CD4-positive, alpha-beta memory T cell (primary cell): ENCODE measurements at places on chromosomes 11 and 22. TPM values are rescaled to one million over a fixed set of nuclear protein-coding genes. Genes with fewer than 3 reads are reported as not detected.

Gene GAB4
- total RNA-seq: not detected

Gene MS4A7
- total RNA-seq: 0.76 TPM

Gene PATE2
- not detected for total RNA-seq

Gene FRMD8
- 71.2 TPM for total RNA-seq

Gene PTS
- 23.6 TPM for total RNA-seq

Gene SLC25A18
- total RNA-seq: not detected

Gene OR52I2
- total RNA-seq: not detected

Gene SEPTIN3
- total RNA-seq: 0.81 TPM

- H3K27ac ChIP-seq: no peak overlapping the region
- H3K36me3 ChIP-seq: no peaks in the 10 kb centered on the region
- H3K4me1 ChIP-seq: peaks cover 41% of the 10 kb centered on the region
- H3K27me3 ChIP-seq: no peaks in the 10 kb centered on the region
Observed at GRCh38 chr11:35112056-35112845, 26.7 kb upstream of the CD44 start.

DNA sequence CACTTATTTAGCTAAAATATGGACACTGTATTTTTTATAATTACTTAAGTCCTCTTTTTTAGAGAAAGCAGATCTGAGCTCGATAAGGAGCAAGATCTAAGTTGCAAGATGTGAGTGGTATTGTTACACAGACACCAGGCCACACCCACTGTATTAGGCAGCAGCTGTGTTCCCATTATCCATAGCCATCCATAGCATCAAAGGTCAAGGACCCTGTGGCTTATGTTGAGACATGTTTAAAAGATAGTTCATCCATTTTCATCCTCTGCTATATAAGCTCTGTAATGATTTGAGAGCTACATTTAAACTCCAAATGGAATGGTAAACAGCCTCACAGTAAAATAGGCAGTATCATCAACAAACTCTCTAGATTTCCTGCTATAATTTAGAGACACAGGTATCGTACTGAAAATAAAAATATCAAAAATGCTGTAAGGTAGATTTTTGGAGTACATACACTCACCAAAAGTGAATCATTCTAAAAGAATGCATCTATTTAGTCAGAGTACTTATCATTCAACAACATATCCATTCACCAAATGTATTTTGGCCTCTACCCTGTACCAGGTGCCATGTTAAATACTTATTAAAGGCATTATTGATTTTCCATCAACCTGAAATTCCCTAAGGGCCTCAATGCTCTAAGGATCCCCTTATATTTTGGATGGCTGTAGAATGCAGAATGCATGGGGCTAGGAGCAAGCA is 574.0 kb downstream of the LRRC4C start:
- DNase-seq: no peak
- no peak overlapping the region for H3K4me3 ChIP-seq
- H3K27me3 ChIP-seq: no peaks in the 10 kb centered on the region
- no peaks in the 10 kb centered on the region for H3K36me3 ChIP-seq

DNA sequence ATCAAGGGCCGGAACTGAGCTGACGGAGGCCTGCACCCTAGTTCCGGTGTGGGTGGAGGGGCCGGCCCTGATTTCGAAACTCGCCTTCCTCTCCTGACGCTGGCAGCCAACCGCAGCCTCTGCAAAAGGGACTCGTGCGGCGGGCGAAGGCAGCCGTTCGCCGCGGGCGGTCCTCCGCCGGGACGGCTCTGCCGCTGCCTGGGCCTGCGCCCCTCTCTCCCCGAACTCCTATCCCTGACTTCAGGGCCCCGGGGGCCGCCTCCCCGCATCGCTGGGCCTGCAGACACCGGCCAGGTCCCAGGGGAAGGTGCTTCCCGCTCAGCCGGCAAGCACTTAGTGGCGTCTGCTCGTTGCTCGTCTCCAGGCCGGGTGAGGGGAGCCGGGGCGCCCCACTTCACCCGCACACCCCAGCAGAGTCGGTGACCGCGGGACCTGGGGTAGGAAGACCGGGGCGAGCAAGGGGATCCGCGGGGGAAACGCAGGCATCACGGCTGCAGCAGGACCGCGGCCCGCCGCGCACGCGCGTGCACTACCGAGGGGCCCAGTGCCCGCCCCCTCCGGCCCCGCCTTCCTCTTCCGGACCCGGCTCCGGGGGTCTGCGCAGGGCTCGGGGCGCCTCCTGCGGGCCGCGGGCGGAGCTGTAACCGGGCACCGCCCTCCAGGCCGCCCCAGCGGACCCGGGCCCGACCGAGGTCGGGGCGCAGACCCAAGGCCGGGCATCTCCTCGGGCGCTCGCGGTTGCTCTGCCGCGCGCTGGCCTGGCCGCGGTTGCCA is 464 bp upstream of the ANKRD13D start:
- no peaks in the 10 kb centered on the region for H3K27me3 ChIP-seq
- peaks cover 46% of the 10 kb centered on the region for H3K36me3 ChIP-seq
- peak; percentile 91 for DNase-seq
- peak overlapping the region; percentile 58 for H3K4me3 ChIP-seq
- H3K4me1 ChIP-seq: peaks cover 77% of the 10 kb centered on the region

- no peaks in the 10 kb centered on the region for H3K36me3 ChIP-seq
- no peak overlapping the region for H3K27ac ChIP-seq
- no peak overlapping the region for H3K4me3 ChIP-seq
- DNase-seq: no peak
Observed at GRCh38 chr11:1459764-1460395, 26.7 kb downstream of the MOB2 start.

DNA sequence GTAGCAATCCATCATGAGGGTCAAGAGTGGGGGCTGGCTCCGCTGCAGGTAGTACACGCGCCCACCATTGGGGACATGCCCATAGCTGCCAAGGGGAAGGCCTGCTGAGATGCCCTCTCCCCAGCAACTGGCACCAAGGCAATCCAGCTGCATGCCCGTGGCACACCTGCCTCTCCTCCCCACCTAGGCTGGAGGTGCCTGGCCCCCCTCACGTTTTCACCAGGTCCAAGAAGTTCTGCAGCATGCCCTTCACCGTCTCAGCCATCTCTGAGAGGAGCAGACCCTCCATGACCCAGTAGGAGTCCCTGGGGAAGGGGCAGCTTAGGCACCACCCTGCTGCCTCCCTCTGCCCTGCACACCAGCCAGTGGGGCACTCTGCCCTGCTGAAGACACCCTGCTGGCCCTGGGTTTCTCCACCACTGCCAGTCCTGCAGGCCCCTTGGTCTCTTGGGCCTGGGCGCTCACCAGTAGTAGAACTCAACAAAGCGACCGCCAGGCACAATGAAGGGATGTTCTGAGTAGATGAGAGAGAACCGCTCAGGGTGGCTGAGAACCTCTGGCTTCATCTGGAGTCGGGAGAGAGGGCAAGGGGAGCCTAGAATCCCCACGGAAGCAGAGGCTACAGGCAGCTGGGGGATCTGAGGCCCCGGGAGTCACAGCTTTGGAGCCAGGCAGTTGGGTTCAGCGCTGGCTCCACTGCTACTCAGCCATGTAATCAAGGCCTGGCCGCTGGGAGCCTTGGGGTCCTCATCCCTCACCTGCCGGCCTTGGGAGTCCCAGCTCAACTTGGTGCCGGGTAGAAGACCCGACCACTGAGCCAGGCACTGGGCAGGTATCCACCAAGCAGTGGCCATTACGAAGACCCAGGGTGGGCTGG is 17.8 kb downstream of the TREH start:
- peaks cover 15% of the 10 kb centered on the region for H3K4me1 ChIP-seq
- H3K4me3 ChIP-seq: no peak overlapping the region
- H3K36me3 ChIP-seq: no peaks in the 10 kb centered on the region
- H3K27ac ChIP-seq: no peak overlapping the region
- DNase-seq: no peak
- H3K27me3 ChIP-seq: no peaks in the 10 kb centered on the region

DNA sequence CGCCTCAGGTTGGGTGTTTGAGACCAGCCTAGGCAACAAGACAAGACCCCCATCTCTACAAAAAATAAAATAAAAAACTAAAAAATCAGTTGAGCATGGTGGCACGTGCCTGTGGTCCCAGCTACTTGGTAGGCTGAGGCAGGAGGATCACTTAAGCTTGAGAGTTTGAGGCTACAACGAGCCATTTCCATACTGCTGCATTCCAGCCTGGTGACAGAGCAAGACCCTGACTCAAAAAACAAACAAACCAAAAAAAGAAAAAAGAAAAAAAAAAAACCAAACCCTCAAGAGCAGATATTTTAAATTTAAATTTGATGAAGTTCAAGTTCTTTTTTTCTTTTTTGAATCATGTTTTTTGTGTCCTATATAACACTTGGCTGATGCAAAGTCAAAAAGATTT is 7.2 kb upstream of the CCDC83 start:
- no peaks in the 10 kb centered on the region for H3K4me1 ChIP-seq
- no peak overlapping the region for H3K27ac ChIP-seq
- DNase-seq: no peak
- no peaks in the 10 kb centered on the region for H3K36me3 ChIP-seq
